Left cardiac atrium (tissue), 4 donors: ENCODE measurements at places on chromosomes 5 and 9.

DNA sequence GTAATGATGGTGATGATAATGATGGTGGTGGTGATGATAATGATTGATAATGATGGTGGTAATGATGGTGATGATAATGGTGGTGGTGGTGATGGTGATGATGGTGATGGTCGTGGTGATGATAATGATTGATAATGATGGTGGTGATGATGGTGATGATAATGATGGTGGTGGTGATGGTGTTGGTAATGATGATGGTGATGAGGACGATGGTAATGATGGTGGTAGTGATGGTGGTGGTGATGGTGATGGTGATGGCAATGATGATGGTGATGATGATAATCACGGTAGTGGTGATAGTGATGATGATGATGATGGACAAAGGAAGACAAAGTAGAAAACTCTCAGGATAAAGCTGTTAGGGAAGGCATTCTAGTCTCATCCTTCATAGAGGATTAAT lies 310.5 kb downstream of the MSX2 start:
- DNase-seq: no peak

DNA sequence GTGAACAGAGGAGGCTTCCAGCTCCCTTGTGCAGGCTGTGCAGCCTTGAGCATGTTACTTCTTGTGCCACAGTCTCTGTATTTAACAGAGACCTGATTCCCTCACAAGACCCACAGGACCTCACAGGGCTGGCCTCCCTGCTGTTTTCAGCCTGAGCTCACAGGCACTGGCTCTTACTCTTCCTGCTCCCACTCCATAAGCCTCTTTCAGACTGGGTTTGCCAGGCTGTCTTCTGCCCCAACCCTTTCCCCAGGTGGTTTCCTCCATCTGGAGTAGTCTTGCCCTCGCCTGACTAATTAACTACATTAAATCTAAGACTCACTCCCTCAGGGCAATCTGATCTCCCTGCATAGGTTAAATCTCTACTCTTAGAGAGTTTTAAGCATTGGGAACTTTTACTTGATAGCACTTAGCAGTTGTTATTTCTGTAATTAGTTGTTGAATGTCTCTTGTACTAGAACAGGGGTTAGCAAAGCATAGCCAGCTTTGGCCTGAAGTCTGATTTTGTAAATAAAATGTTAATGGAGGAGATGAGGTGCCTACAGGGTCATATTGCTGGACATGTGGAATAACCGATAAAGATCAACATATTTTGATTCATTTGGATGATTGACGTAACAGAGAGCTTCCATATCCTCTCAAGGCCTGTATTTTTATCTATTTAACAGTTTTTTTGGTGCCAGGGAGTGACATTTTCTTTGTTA lies 28.6 kb upstream of the SPATA31E1 start:
- no peak for DNase-seq

- no peak for DNase-seq
These were observed 25.6 kb downstream of the FRMD3 start for GRCh38 chr9:83512621-83513020.

GRCh38 chr5:108749128-108749861 lies 1.6 kb downstream of the FER start:
- no peak for DNase-seq

GRCh38 chr5:44568519-44568918 lies 179.3 kb upstream of the FGF10 start:
- no peak for DNase-seq

DNA sequence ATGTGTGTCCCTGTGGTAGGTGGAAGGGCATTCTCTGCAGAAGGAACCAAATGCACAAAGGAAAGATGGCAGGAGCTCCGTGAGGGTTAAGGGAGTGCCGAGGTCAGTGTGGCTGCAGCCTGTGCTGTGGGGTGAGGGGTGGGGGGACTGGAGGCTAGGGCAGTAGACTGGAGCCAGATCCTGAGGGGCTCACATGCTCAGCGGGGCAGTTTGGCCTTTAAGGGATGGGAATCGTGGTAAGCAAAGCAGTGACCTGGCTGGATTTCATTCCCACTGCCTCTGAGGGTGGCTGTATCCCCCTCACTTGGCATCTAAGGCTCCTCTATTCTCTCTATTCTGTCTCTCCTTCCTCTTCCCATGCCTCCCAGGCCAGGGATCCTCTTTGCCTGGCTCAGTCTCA lies 15.6 kb downstream of the PITX1 start:
- no peak for DNase-seq

DNA sequence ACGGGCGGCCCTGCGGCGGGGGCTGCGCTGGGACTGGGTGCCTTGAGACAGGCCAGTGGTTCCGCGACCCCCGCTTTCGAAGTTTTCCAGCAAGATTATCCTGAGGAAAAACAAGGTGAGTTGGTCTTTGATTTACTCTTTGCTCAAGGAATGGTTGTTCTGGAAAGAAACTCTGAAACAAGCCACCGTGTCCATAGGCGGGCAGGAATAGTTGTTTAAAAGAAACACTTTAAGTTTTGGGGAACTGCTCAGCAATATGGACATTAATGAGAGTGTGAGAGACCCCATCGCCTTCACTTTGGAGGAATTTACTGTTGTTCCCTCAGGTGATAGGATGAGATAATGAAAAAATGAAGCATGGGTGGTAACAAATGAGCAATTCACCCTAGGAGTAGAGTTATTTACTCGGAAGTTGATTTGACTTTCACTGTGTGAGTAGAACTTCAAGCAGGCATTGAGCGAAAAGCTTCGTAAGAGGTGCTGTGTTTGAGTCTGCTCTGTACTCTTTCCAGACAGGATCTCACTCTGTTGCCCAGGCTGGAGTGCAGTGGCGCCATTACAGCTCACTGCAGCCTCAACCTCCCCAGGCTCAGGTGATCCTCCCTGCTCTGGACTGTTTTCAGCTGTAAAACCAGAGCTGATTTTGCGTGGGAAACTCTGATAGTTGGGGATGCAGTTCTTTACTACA lies 1.1 kb downstream of the DMRTA1 start:
- DNase-seq: no peak

DNA sequence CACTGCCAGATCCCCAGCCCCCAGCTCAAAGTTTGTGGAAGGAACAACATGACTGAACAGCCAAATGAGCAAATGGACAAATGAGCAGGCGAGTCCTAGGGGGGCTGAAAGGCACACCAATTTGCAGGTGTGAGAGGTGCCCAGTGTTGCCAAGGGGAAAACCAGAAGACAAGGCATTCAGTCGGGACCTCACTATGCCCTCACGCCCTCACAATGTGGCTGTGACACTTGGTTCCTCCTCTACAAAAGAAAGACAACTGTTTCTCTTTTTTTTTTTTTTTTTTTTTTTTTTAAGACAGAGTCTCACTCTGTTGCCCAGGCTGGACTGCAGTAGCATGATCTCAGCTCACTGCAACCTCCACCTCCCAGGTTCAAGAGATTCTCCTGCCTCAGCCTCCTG lies 28.0 kb downstream of the TNIP1 start:
- DNase-seq: no peak

DNA sequence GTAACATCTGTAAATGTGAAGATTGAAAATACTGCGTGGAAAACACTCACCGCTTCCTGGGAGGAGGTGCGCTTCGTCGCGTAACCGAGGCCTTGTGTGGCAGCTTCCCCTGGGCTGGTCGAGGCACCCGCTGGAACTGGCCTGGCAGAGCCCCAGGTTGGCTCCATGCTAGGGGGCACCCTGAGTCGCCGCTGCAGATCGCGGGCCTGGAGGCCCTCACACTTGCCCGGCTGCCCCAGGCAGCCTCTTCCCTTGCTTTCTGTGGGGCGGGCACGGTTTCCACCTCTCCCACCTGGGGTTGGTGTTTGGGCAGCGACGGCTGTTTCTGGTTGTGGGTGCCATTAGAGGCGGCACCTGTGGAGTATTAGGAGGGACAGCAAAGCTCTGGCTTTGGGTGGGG lies 852 bp downstream of the ZNF354C start:
- no peak for DNase-seq

DNA sequence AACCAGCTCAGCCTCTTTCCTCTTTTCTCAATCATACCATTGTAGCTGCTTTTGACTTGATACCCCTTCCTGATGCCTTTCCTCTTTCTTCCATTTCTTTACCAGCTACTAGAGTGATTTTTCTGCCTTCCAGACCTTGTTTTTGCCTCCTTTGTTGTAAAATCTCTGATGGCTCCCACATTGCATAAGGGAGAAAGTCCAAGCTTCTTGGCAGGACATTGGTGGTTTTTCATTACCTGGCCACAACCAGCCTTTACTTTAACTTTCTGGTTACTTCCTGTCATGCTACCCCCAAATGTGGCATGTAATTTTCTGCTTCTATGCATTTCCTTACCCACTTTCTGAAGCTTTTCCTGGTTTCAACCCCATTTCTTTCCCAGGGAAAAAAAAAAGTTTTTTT lies 452.5 kb downstream of the TMEM38B start:
- no peak for DNase-seq

DNA sequence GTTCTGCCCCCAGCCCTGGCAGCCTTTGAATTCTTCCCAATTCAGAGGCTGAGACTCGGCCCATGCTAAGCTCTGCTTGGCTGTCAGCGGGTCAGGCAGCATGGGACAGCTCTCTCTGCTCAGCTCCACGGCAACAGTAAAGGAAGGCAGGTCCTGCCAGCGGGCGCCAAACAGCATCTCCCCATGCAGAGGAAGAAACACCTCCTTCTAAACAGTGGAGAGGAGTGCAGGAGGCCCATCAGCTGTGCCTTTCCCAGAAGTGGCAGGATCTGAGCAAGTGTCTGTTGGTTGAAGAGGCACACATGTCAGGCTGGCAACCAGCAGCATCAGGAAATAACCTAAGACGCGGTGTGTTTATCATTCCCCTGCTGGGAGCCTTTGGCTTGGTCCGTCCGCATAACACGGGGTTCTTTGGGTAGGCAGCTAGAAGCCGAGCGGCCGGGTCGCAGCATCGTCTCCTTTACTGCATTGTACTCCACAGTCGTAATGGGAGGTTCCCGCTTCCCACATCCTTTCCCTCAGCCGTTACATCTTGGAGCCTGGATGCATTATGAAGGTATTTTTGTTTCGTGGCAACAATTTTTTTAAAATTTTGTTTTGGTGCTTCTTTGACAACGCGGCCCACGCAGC lies 42.7 kb upstream of the NCS1 start:
- no peak for DNase-seq

DNA sequence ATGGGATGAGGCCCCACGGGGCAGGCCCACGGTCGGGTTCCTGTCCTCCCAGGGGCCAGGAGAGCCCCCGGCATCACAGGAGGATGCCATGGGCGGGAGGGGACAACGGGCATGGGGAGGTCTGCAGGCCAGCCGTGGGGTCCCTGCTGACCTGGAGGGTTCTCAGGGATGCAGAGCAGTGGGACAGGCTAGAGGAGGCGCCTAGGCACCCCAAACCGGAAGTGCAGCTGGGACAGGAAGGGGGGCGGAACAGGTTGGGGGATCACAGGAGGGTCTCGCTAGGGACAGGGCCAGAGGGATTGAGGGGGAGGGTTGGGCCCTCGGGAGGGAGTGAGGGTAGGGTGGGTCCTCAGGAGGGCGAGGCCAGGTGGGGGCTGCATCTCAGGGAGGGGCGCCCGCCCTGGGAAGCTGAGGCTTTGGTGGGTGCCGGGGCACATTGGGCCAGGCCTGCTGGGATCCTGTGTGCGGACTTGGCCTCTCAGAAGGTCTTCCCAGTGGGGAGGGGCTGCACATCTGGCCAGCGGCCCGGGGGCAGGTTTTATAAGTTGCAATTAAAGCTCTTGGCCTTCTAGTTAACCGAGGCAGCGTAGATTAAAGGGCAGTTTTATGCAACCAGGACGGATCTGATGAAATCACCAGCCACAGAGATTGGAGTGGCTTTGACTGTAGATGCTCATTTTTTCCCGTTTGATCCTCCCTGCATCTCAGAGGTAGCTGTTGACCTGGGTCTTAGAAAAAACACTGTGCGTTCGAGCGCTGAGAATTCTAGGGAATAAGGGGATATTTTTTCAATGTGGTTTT lies 20.1 kb downstream of the NKD2 start:
- peak; percentile 14 for DNase-seq

- DNase-seq: no peak
These were observed 86.7 kb upstream of the ALDH1A1 start for GRCh38 chr9:73039271-73040263.

GRCh38 chr5:78777901-78778300 lies 129.3 kb upstream of the LHFPL2 start:
- DNase-seq: no peak

- no peak for DNase-seq
These were observed 154.0 kb downstream of the CDH6 start for GRCh38 chr5:31347552-31347905.

DNA sequence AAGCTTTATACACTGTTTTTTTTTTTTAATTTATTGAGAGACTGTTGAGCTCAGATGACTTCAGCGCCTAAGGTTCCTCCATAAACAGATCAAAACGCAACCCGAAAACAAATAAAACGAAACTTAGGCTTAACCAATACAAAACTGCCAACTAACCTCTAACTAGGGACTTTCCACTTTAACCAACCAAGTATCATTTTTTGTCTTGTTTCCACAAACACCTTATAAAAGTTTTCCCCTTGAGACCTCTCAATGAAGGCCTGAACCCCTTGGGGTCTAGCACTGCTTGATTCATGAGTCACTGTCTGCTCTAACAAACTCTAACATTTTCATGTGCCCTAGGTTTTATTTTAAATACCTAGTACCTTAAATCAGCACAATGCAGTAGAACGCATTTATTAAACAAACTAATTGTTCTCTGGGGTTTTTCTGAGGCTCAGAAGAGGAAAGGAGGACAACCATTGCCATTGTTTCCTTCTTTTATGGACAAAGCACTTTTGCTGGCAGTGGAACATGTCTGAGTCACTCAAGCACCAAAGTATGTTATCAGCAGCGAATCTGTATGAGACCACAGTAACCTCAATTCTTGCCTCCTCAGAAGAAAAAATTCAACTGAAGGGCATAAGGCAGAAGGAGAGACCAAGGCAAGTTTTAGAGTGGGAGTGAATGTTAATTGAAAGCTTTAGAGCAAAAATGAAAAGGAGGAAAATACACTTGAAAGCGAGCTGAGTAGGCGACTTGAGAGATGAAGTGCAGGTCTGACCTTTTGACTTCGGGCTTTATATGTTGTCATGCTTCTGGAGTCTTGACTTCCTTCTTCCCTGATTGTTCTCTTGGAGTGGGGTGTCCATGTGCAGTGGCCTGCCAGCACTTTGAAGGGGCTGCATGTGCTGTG lies 97.7 kb upstream of the HCN1 start:
- no peak for DNase-seq

GRCh38 chr5:82058710-82059109 lies 86.9 kb downstream of the ATG10 start:
- no peak for DNase-seq

DNA sequence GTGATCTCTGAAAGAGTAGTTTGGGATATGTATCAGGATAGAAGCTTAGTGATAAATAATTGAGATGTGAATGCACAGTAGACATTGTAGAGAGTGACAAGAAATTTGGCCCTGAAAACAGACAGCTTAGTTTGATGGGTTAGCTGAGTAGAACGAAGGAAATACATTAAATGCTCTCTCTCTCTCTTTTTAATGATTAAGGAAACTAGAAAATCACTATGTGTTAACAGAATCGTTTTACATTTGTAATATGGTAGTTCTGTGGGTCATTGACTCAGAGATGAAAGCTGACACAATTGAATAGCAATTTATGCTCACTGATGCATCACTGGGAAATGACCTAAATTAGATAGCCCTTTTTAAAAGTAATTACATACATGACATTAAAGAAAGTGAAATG lies 739.8 kb upstream of the PTPRD start:
- DNase-seq: no peak
